ENCODE measurements at places on chromosomes 2 and 18. TPM values are rescaled to one million over a fixed set of nuclear protein-coding genes. Genes with fewer than 3 reads are reported as not detected.

The SNORC gene
- total RNA-seq = 15.0 TPM

The NDC80 gene
- total RNA-seq = 2.5 TPM

The PDCL3 gene
- total RNA-seq = 22.6 TPM

The RNF152 gene
- 143 TPM for total RNA-seq

The C2orf80 gene
- not detected for total RNA-seq

The LONRF2 gene
- total RNA-seq = 1.9 TPM

The ALPI gene
- total RNA-seq = not detected

The FOSL2 gene
- total RNA-seq = 298 TPM

- peaks cover 41% of the 10 kb centered on the region for H3K4me1 ChIP-seq
- H3K27ac ChIP-seq = peak overlapping the region; percentile 72
- H3K27me3 ChIP-seq = no peaks in the 10 kb centered on the region
- H3K4me3 ChIP-seq = peak overlapping the region; percentile 55
- peak; percentile 72 for DNase-seq
- peaks cover 15% of the 10 kb centered on the region for H3K36me3 ChIP-seq
Measured at GRCh38 chr2:70258532-70258875, 567 bp downstream of the PCYOX1 start.

GRCh38 chr2:158667586-158667985 lies 127.5 kb upstream of the DAPL1 start:
- no peak for DNase-seq
- no peak overlapping the region for H3K27ac ChIP-seq
- peaks cover 55% of the 10 kb centered on the region for H3K36me3 ChIP-seq
- no peaks in the 10 kb centered on the region for H3K27me3 ChIP-seq
- H3K4me1 ChIP-seq = no peaks in the 10 kb centered on the region
- H3K4me3 ChIP-seq = no peak overlapping the region

DNA sequence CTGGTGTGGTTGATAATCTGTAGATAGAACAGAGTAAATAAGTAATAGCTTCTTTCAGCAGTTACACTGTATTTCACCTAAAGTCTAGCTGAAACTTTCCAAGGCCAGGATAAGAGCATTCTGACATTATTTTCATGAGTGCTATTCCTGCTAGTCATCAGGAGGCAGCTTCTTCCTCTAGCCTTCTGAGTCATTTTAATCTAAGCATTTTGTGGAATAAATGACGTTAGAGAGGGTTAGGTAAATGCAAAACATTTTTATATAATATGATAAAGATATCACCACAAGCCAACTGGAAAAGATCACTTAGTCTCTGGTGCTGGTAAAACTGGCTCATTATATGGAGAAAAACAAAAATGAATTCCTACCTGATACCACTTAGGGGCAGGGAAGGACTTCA lies 138.5 kb downstream of the MEP1B start:
- no peaks in the 10 kb centered on the region for H3K36me3 ChIP-seq
- H3K27ac ChIP-seq = no peak overlapping the region
- no peak overlapping the region for H3K4me3 ChIP-seq
- DNase-seq = no peak
- H3K27me3 ChIP-seq = no peaks in the 10 kb centered on the region

DNA sequence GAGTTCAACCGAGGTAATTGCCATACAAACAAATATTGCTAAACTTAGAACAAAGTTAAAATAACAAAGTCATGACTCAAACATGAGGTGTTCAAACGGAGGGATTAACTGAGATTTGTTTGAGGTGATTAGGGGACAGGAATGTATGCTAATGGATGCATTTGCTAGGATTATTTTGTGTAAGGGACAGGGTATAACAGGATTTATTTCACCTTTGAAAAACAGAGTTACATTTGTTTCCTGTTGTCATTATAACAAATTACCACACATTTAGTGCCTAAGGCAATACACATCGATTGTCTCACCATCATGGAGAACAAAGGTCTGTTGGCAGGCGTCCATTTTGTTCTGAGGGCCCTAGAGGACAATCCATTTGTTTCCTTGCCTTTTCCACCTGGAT lies 304.3 kb upstream of the CNTNAP5 start:
- no peaks in the 10 kb centered on the region for H3K27me3 ChIP-seq
- H3K4me3 ChIP-seq = no peak overlapping the region
- no peak overlapping the region for H3K27ac ChIP-seq

DNA sequence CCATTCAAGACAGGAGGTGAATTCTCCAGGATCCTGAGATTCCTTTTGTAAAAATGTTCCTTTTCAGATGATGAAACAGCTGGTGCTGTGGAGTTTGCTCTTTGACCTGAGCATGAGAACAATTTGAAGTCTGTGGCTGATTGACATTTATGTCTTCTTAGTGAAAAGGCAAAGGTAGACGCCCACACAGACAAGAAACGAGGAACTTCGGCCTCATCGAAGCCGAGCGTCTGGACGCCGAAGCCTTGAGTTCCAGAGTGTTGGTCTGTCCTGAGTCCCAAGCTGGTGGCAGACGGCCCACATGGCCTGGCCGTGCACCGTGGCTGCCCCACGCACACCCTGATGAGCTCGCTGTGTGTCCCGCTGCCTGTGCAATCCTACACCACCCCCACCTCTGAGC lies 20.7 kb upstream of the SNTG2 start:
- peaks cover 2% of the 10 kb centered on the region for H3K27me3 ChIP-seq
- DNase-seq = no peak
- H3K4me3 ChIP-seq = no peak overlapping the region
- no peaks in the 10 kb centered on the region for H3K36me3 ChIP-seq

DNA sequence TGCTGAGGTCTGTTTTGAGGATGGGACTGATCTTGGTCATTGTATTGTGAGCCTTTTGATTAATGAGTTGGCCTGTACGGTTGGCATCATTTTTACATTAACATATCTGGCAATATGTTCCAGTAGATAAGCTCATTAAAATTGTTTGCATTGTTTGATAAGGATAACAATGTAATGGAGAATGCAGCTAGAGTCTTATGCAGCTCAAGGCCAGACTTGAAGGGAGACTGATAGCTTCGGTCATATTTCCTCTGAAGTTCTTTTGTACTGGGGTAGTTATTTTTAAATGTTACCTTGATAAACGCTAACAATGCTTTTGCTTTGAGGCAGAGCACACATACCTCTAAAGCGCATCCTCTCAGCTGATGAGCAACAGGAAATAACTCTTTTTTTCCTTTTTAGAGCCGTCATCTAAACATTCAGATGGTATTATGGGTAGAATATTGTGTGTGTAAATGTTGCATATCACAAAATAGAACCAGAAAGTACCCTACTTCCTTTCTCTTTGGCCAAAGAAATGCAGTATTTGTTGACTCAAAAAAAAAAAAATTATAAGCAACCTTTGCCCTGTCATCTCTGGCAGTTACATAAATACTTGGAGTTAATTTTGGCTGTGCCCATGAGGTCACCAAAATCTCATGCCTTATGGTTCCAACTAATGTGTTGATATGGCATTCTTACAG lies 1.3 kb downstream of the MAPRE2 start:
- no peaks in the 10 kb centered on the region for H3K27me3 ChIP-seq
- H3K27ac ChIP-seq = no peak overlapping the region
- no peaks in the 10 kb centered on the region for H3K36me3 ChIP-seq
- H3K4me1 ChIP-seq = peaks cover 43% of the 10 kb centered on the region

DNA sequence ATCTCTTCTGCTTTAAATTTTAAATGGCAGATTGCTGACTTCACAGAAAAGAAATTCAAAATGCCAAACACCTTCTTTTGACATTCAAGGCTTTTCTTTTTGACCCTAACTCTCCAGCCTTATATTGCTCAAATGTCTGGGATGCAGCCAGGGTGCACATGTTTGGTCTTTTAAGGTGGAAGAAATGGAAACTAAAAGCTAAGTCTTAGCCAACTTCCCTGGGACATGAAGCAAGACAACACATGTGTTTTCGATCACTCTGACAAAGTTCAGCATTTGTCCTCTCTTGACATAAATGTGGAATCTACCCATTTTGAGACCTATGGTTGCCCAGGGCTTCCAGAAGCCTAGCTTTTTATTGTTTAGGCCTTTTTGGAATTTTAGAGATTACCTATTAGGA lies 161.6 kb downstream of the RDH14 start:
- H3K27ac ChIP-seq = no peak overlapping the region
- DNase-seq = no peak
- H3K36me3 ChIP-seq = no peaks in the 10 kb centered on the region
- no peak overlapping the region for H3K4me3 ChIP-seq
- H3K27me3 ChIP-seq = no peaks in the 10 kb centered on the region

- no peaks in the 10 kb centered on the region for H3K4me1 ChIP-seq
- no peak for DNase-seq
- no peaks in the 10 kb centered on the region for H3K27me3 ChIP-seq
- H3K27ac ChIP-seq = no peak overlapping the region
Measured at GRCh38 chr18:46849007-46849406, 68.3 kb downstream of the PIAS2 start.

DNA sequence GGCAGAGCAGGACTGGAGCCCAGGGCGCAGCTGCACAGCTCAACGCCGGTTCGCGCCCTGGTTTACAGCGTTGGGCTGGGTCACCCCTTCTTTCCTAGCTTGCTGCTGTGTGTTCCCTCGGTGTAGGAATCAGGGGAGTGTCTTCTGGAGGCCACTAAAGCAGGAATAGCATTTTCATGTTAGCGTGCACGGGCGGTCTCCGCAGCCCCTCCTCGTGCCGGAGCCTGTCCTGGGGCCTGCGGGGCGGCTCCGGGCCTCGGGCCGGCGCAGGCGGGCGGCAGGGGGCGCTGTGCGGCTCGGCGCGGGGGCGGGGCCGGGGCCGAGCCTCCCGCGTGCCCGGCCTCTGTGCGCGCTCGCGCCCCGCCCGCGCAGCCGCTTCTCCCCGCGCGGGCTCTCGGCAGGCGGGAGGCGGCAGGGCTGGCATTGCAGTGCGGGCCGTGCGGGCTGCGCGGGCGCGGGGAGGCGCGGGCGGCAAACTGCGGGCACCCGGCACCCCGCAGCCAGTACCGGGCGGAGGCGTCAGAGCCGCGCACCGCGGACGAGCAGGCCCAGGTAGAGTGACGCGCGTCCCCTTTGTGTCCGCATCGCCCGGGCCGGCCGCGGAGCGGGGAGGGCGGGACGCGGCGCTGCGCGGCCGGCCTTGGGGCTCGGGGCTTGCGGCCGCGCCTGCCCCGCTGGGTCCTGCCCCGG lies at the start of gene RNF144A:
RNF144A (plus strand) TSS at position 342 of the 690 bp plus-strand sequence. CDS start 79,515 bp downstream, outside the sequence.
- peak within 1 kb of the TSS; percentile 65 for H3K27ac ChIP-seq
- H3K27me3 ChIP-seq = no peaks in the 10 kb centered on the region
- peaks cover 24% of the 10 kb centered on the region for H3K4me1 ChIP-seq
- no peak for DNase-seq
- no peaks in the 10 kb centered on the region for H3K36me3 ChIP-seq

GRCh38 chr2:132430895-132431294 lies 14.3 kb downstream of the GPR39 start:
- H3K4me1 ChIP-seq = no peaks in the 10 kb centered on the region
- DNase-seq = no peak
- H3K36me3 ChIP-seq = no peaks in the 10 kb centered on the region
- no peaks in the 10 kb centered on the region for H3K27me3 ChIP-seq
- no peak overlapping the region for H3K27ac ChIP-seq

DNA sequence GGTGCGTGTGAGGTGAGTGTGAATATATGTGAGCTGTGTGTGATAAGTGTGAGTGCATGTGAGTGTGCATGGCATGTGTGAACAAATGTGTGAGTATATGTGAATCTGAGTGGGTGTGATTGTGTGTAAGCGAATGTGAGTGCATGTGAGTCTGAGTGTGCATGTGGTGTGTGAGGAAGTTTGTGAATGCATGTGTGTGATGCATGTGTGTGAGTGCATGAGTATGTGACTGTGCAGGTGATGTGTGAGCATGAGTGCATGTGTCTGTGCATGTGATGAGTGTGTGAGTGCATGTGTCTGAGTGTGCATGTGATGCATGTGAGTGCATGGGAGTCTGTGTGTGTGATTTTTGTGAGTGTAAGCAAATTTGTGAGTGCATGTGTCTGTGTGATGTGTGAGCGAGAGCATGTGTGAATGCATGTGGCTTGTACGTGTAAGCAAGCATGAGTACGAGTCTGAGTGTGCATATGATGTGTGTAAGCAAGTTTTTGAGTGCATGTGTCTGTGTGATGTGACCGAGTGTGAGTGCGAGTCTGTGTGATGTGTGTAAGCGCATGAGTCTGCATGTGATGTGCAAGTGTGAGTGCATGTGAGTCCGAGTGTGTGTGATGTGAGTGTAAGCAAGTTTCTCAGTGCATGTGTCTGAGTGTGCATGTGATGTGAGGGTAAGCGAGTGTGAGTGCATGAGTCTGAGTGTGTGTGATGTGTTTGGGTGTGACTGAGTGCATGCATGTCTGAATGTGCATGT lies 43.3 kb downstream of the COPS8 start:
- H3K27ac ChIP-seq = peak overlapping the region; percentile 83
- no peaks in the 10 kb centered on the region for H3K36me3 ChIP-seq
- no peak overlapping the region for H3K4me3 ChIP-seq
- no peaks in the 10 kb centered on the region for H3K27me3 ChIP-seq
- no peak for DNase-seq

DNA sequence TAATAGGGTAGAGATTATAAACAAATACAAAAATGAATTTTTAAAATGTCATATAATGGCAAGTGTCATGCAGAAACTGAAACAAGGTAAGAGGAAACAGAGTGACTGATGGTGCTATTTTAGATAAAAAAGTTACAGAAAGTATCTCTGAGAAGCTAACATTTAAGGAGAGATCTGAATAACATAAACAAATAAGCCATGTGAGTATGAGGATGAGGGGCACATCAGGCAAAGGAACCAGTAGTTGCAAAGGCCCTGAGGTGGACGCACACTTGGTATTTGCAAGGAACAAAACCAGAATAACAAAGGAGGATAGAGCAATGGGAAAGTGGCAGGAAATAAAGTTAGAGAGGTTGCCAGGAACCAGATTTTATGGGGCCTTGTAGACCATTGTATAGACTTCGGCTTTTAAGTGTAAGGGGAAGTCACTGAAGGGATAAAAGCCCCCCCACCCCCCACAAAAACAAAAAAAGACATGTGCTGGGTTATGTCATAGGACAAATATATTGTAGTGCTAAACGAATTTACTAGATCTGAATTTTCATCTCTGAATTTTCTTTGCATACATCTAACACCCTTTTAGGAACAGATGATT lies 159.2 kb downstream of the DTNB start:
- no peak overlapping the region for H3K27ac ChIP-seq
- no peaks in the 10 kb centered on the region for H3K27me3 ChIP-seq
- no peak for DNase-seq
- no peak overlapping the region for H3K4me3 ChIP-seq
- no peaks in the 10 kb centered on the region for H3K36me3 ChIP-seq
- no peaks in the 10 kb centered on the region for H3K4me1 ChIP-seq

DNA sequence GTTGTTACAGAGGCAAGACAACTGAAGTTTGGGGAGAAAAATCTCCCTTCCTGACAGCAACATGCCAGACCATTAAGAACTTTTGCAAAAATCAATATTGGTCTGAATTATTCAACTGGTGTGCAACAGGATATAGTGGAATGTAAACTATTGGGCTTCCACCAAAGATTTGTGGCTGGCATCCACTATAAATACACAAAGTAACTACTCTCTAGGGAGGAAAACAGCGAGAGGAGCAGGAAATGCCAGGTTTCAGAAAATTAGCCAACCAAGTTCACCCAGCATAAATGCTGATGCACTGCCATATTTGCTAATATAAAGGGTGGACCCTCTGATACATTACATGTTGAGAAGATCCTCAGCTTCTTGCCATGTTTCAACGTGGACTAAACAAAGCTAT lies 267.6 kb upstream of the LYPD1 start:
- no peaks in the 10 kb centered on the region for H3K36me3 ChIP-seq
- H3K27ac ChIP-seq = no peak overlapping the region
- no peaks in the 10 kb centered on the region for H3K27me3 ChIP-seq
- DNase-seq = no peak
- H3K4me3 ChIP-seq = no peak overlapping the region

- H3K36me3 ChIP-seq = no peaks in the 10 kb centered on the region
- no peak for DNase-seq
- H3K4me3 ChIP-seq = no peak overlapping the region
Measured at GRCh38 chr2:62036229-62036628, 130.8 kb downstream of the COMMD1 start.

All from suprapubic skin (tissue), 4 donors.